Dorsolateral prefrontal cortex (tissue), 122 donors: ENCODE measurements at places on chromosomes 13 and 19. TPM values are rescaled to one million over a fixed set of nuclear protein-coding genes. Genes with fewer than 3 reads are reported as not detected.
A peak's percentile ranks its signal among the peaks of the same experiment; 100 is the strongest.

DNA sequence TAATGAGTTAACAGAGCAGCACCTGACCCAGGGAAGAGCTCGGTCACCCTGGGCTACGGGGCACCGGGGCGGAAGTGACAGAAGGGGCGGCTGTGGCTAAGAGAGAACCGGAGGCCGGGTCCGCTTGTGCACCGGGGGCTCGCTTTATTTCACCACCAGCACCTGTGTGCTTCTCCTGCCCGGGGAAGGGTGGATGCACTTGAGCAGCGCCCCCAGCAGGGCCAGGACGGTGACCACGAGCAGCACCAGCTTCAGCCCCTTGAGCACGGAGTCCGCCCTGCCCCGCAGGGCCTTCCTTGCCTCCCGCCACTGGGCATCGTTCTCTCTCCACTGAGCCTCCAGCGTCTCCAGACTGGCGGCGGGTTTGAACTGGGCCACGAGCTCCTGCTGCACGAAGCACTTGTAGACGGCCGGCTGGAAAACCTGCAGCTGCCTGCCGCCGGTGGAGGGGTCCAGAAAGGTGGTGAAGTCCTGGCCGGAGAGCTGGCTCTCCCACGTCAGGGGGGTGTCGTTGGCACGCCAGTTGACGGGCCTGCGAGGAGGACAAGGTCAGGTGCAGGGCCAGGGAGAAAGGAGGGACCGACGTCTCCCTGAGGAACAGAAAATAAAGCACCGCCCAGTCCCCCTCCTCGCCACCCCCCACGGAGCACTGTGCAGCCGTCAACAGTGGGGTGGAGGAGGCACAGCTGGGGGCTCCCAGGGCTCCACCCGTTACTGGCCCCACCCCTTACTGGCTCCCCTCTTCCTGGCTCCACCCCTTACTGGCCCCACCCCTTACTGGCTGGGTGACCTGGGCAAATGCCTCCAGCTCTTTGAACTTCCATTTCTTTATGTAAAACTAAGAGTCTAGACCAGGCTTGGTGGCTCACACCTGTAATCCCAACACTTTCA is 3.6 kb downstream of the FAM187B start:
- DNase-seq, result no peak

DNA sequence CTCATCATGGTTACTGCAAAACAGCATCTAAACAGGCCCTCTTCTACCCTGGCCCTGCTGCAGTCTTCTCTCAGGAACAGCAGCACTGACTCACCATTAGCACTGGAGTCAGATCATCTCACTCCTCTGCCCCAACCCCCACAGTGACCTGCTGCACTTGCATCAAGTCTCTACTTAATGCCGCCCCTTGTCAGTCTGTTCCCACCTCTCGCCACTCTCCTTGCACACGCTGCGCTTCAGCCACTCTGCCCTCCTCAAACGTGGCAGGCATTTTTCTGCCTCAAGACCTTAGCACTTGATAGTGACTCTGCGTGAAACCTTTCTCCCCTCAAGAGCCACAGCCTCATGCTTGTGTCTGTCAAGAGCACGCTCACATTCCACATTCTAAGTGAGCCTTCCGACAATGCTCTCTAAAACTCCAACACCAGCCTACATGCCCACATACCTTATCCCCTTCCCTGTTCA is 22.1 kb downstream of the MIPEP start:
- DNase-seq, result no peak

Gene CGB7
- not detected for total RNA-seq

- DNase-seq, result no peak
Measured at GRCh38 chr19:7602935-7603497, 7.4 kb downstream of the CAMSAP3 start.

- DNase-seq, result no peak
Measured at GRCh38 chr13:103878891-103879605, 812.8 kb upstream of the SLC10A2 start.

DNA sequence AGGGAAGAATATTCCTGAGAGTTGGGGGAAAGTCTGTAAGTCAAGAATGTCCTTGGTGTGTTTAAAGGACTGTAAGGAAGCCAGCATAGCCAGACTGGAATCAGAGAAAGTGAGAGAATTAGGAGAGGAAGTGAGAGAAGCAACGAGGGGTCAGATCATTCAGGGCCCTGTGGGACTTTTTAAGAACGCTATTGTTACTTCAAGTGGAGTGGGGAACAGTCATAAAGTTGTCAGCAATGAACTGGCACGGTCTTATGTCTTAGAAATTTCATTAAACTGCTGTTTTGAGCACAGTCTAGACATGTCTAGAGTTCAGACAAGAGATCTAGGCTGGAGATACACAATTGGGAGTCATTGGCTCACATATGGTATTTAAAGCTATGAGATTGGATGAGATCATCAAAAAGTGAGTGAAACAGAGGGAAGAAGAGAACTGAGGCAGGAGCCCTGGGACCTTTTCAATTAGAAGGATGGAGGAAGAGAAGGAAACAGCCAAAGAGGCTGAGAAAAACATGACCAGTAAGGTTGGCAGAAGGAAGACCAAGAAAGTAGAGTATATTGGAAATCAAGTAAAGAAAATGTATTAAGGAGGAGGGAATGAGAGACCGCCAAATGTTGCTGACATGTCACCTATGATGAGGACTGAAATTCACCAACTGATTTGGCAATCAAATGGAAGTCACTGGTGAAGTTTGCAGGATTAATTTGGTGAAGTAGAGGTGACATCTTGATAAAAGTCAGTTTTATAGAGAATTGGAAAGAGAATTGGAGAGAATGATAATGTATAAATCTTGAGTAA is 263.5 kb downstream of the GPC5 start:
- no peak for DNase-seq

- DNase-seq, result no peak
Measured at GRCh38 chr13:114142137-114142550, 9.7 kb upstream of the RASA3 start.

Gene ONECUT3
- not detected for total RNA-seq

GRCh38 chr19:3357271-3357991 is 9.0 kb upstream of the NFIC start:
- peak; percentile 36 for DNase-seq

- no peak for DNase-seq
Measured at GRCh38 chr13:113958373-113958772, 15.5 kb downstream of the C13orf46 start.

DNA sequence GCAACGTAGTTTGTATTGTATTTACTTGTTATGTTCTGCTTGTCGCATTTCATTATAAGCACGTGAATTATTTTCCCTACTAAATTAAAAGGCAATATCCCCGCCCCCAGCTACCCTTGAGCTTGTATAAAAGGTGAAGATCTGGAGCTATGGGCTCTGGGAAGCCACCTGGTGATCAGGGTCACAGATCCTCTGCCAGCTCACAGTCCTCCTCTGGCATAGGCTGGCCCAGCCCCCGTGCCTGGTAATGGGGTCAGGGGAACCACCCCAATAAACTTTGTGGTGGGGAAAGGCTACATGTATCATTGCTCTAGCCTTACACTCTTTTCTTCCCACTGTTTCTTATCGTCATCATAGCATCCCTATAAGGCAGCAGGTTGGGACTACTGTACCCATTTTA is 190.2 kb upstream of the TSHZ3 start:
- no peak for DNase-seq

GRCh38 chr13:110298505-110299282 is 8.3 kb downstream of the COL4A1 start:
- no peak for DNase-seq

Gene SELENOV
- not detected for total RNA-seq

DNA sequence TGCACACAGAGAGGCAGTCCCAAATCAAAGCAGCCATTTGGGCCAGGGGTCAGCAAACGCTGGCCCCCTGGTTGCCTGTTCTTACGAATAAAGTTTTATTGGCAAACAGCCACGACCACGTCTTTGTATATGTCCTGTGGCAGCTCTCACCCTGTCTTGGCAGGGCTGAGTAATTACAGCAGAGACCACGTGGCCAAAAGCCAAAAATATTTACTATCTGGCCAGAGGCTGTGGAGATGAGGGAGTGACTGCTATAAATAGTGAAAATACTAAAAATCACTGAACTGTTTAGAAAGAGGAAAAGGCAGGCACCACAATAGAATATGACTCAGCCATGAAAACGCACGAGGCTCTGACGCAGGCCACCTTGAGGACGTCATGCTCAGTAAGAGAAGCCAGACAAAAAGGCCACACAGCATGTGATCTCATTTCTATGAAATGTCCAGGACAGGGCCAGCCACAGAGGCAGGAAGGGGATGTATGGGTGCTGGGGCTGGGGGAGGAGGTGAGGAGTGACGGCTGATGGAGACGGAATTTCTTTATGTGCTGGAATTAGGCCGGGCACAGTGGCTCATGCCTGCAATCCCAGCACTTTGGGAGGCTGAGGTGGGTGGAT is 29.4 kb downstream of the SMIM24 start:
- peak; percentile 50 for DNase-seq

- no peak for DNase-seq
Measured at GRCh38 chr13:113060557-113061270, 44.9 kb upstream of the F7 start.

Gene CEACAM16
- not detected for total RNA-seq

Gene GJA3
- total RNA-seq, result 0.07 TPM

Gene ZNF227
- total RNA-seq, result 41.4 TPM

Gene PBX4
- total RNA-seq, result 3.3 TPM

- DNase-seq, result no peak
Measured at GRCh38 chr19:29170554-29170953, 42.4 kb downstream of the UQCRFS1 start.

DNA sequence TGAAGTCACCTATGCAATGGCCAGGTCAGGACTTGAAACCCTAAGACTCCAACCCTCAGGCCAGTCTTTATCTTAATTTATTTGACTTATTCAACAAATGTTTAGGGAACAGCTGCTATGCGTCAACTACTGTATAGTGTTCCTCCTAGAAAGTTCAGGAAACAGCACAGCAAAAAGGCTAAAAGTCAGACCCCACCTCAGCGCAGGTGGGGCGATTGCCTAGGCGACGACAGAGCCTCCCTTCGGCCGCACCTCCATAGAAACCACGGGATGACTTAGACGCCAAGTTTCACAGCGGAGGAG is 502 bp downstream of the VRK3 start:
- no peak for DNase-seq

DNA sequence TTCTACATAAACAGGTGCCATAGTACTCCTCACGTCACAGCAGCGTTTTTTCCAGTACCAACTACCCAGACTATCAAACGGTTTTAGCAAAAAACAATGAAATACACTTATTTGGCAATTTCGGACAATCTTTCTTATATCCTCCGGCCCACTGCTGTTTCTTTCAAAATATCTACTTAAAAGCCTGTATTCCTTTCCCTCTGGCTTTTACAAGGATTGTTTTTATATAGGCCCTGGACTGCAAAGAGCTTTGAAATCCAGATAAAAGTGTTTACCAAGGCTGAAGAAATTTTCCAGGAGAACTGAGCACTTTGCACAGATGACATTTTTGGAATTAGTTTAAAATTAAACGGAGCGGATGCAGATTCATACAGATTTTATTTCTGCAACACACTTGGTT is 255.9 kb upstream of the STARD13 start:
- no peak for DNase-seq

Gene SLC7A10
- 6.7 TPM for total RNA-seq

Gene EPS8L1
- not detected for total RNA-seq

DNA sequence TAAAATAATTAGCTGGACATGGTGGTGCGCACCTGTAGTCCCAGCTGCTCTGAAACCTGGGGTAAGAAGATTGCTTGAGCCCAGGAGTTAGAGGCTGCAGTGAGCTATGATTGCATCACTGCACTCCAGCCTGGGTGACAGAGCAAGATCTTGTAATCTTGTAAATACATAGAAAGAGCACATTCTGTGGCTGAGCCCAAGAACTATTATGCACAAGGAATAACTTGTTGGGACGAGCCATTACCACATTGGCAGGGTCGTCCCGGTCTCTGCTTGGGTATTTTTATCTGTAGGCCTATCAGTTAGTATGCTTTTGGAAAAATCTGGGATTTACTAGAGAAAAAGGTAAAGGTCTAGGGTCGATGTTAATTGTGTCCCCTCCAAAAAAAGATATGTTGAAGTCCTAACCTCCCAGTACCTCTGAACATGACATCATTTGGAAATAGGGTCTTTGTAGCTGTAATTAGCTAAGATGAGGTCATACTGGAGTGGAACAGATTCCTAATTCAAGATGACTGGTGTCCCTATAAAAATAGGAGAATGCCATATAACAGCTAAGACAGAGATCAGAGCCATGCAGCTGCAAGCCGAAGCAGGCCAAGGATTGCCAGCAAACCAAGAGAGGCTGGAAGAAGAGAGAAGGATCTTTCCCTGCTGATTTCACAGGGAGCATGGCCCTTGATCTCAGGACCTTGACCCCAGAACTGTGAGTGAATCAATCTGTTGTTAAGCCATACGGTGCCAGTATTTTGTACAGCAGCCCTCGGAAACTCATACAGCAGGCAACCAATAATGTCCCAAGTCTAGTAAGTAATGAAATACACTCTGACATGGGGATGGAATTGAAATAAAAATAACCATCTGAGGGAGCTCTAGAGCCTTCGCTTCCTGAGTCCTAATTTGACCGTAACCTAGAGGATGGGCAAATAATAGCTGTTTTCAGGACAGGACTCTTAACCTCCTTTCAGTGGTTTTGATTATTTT is 77.0 kb downstream of the TM9SF2 start:
- no peak for DNase-seq

Gene RFPL4AL1
- total RNA-seq, result not detected

GRCh38 chr13:31793246-31793645 is 53.9 kb downstream of the RXFP2 start:
- DNase-seq, result no peak

Gene PSG2
- total RNA-seq, result not detected

Gene TJP3
- not detected for total RNA-seq
